ENCODE measurements at places on chromosomes 11 and 22. TPM values are rescaled to one million over a fixed set of nuclear protein-coding genes. Genes with fewer than 3 reads are reported as not detected.

The MRGPRF gene
- not detected for total RNA-seq

The SMCO4 gene
- total RNA-seq, result 1.9 TPM

The SLC5A12 gene
- total RNA-seq, result not detected

The RTN3 gene
- 39.5 TPM for total RNA-seq

The WBP2NL gene
- 0.33 TPM for total RNA-seq

The SCUBE1 gene
- total RNA-seq, result not detected

The OR2D2 gene
- 1.7 TPM for total RNA-seq

The OR10A2 gene
- total RNA-seq, result not detected

The PIK3IP1 gene
- 14.2 TPM for total RNA-seq

The DTX4 gene
- 11.5 TPM for total RNA-seq

The KIF18A gene
- 1.0 TPM for total RNA-seq

The FAM180B gene
- not detected for total RNA-seq

- peak; percentile 60 for DNase-seq
Observed at GRCh38 chr22:34055525-34056200, 135.4 kb upstream of the LARGE1 start.

- DNase-seq, result no peak
Observed at GRCh38 chr11:8709002-8709672, 26.5 kb downstream of the RPL27A start.

DNA sequence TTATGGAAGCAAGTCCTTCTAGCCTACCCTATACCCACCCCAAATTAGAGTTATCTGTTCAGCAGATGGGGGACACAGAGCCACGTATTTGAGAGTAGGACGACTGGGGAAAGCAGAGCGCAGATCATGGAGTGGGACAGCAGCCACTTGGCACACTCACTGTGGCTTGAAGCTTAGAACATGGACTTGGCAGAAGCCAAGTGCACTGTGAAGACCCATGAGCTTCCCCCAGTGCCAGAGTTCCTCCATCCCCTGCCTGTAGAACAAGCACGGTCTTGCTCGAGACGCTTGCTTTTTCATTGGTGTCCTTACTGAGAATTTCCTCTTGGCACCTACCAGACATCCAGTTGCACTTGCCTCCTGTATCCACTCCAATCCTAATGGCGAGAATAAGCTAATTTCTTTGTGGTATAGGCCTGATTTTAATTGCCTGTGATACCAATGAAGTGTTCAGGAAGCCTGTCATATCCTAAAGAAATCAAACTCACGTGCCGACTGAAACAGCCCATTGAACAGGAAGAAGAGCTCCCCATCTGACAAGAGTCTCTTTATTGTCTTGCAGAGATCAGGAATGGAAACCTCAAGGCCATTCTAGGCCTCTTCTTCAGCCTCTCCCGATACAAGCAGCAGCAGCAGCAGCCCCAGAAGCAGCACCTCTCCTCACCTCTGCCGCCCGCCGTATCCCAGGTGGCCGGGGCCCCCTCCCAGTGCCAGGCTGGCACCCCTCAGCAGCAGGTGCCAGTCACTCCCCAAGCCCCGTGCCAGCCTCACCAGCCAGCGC lies 166.9 kb downstream of the NAV2 start:
- no peak for DNase-seq

DNA sequence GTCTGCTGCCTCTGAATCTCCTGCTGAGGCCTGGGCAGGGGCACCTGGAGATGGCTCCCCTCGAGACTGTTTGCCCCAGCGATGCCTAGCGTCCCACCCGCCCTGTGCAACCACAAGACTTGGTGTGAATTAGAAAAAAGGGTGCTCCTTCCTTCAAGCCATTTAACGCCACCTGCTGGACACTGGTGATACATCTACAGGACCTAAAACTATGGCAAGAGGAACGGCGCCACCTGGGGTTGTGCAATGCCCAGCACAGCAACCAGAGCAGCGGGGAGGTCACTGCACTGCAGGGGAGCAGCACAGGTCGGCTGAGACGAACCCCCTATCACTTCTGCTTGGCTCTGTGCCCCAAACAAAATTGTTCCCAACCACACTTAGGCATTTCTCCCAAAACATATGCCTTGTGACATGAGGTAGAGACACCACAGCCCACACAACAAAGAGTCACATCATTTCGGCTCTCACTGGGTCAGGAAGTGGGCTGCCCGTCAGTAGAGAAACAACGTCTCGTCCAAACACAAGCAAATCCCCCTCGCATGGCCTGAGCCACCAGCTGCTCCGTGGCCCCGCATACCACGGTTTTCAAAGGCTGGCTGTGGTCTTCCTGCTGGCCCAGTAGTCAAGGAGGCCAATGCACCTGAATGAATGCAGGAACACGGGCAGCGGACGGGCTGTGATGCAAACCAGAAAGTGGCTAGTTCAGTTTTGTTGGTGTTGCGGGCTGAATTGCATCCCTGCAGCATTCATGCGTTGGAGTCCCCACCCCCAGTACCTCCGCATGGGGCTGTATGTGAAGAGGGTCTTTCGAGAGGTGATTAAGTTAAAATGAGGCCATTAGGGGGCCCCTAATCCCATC lies 171.9 kb downstream of the SHANK2 start:
- peak; percentile 64 for DNase-seq

GRCh38 chr11:47768101-47768612 lies 1.0 kb upstream of the FNBP4 start:
- peak; percentile 65 for DNase-seq

DNA sequence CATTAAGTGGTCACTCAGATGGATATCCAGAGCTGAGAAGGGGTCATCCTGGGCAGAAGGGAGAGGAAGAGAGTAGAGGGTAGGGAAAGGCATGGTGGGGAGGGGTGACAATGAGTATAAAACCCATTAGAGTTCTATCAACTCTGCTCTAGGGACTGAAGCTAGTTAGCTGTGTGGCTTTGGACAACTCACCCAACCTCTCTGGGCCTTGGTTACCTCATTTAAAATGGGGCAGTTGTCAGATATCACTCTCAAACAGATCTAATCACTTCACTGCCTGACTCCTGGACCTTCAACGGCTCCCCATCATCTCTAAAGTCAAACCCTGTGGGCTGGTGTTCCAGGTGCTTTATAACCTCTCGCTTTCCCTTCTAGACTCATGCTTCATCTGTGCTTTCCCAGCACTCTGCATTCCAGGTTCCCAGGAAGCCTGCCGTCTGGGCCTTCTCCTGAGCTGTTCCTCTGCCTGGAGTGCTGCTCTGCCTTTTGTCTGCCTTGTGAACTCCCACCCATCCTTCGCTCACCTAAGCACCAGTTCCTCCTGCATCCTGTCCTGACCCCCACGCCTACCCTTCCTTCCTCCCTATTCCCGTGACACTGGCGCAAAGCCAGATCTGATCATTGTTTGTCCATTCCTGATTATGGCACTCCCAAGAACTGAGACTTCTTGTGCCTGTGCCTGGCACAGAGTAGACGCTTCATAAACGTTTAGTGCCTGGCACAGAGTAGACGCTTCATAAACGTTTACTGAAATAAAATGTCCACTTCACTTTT lies 22.3 kb upstream of the KCNJ11 start:
- DNase-seq, result no peak

- DNase-seq, result no peak
Observed at GRCh38 chr22:25929321-25929878, 187.4 kb downstream of the MYO18B start.

DNA sequence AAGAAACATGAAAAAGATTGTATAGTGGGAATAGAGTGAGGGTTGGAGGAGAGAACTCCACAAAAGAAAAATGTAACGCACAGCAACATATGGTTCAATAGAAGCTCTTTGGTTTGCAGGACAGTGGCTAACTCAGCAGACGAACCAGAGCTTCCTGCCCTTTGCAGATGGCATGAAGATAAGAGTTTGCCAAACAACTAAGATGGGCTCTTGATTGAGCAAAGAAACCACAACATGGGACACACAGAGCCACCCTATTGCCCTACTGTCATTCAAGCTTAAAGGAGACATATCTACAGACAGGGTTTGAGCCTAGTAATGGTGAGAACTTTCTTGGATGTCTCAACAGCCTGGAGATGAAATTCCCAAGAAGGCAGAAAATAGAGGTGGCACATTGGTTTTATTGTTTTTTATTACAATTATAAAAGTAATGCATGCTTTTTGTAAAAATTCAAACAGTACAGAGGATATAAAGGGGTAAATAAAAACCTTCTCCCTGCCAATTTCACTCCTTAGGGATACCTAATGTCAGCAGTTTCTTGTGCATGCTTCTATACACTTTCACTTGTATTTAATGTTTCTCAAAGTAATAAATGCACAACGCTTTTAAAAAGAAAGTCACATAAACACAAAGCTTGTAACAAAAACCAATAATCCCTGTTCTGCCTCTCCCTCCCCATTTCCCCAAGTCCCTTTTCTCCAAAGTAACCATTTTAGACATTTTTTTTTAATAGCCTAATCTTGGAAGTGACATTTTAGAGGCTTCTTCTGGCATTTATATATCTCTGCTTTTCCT lies 63.7 kb downstream of the COPB1 start:
- no peak for DNase-seq

DNA sequence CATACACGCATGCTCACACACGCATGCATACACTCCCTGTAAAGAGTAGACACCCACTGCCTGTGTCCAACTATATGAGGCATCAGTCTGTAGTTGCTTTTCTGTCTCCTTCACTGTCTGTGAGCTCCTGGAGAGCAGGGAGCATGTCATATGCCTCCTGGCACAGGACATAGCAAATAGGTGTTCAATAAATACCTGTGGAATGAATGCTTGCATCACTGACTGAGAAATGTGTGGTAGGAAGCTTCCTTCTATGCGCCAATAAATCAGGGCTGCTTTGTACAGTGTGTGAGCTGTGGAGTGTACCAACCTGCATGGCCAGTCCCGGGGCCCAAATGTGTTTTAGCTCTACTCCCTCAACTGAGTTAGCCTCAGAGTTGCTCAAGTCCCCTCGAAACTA lies 37.2 kb upstream of the NAV2 start:
- DNase-seq, result peak; percentile 72

DNA sequence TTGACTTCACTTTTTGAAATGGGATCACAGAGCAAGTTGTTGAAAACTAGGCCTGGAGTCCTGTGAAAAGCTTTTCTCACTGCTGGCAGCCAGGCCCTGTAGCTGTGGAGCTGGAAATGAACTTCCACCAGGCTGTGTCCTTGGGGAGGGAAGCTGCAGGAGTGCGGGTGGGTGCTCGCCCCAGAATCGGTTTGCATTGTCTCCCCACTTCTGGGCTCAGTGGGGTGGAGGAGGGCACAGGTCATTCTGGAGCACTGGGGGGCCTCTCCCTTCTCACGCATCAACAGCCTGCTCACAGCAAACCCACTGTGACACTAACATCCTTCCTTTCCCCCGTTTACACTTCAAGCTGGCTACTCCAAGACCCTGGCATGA lies 15.2 kb downstream of the GLB1L2 start:
- no peak for DNase-seq

- DNase-seq, result no peak
Observed at GRCh38 chr22:29674121-29674520, 45.7 kb upstream of the CABP7 start.

DNA sequence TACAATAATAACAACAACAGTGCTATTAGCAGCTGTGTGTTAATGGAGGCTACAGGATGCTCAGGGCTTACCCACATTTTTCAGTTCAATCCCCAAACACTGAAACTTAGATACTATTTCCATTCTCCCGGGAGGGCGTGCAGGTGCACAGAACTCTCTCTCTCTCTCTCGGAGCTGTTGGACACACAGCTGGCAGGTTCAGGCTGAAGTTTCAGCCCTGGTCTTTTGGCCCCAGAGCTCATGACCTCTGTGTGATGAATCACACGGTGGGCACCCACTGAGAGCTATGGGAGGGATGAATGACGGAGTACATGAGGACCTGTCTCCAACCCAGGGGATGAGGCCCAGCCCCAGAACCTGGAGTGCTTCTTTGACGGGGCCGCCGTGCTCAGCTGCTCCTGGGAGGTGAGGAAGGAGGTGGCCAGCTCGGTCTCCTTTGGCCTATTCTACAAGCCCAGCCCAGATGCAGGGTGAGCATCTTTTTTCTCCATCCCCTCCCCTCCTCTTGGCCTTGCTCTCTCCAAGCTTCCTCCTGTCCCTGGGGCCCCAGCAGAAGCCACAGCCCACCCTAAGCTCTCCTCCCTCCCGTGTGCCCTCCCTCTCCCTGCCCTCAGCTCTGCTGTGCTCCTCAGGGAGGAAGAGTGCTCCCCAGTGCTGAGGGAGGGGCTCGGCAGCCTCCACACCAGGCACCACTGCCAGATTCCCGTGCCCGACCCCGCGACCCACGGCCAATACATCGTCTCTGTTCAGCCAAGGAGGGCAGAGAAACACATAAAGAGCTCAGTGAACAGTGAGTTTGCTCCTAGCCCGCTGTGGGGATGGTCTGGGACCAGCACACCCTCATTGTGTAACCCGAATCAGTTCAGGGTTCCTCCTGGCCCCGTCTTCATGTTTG lies 16.9 kb downstream of the CSF2RB start:
- DNase-seq, result no peak

- DNase-seq, result no peak
Observed at GRCh38 chr22:47678636-47679287, 916.3 kb downstream of the TBC1D22A start.

DNA sequence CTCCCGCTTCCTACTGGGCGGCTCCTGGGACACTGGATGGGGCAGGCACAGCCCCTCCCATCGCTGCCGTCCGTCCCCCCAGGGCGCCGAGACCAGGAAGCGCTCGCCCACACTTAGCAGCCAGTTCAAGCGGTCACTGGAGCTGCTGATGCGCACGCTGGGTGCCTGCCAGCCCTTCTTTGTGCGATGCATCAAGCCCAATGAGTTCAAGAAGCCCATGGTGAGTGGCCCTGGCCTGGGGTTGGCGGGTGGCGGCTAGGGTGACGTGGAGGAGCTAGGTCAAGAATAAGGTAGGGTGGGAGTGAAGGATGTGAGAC lies 44.6 kb downstream of the MYO7A start:
- no peak for DNase-seq

GRCh38 chr22:26395926-26396325 lies 33.1 kb upstream of the ASPHD2 start:
- no peak for DNase-seq

GRCh38 chr11:46237248-46238077 lies 40.0 kb upstream of the CREB3L1 start:
- DNase-seq, result peak; percentile 79

DNA sequence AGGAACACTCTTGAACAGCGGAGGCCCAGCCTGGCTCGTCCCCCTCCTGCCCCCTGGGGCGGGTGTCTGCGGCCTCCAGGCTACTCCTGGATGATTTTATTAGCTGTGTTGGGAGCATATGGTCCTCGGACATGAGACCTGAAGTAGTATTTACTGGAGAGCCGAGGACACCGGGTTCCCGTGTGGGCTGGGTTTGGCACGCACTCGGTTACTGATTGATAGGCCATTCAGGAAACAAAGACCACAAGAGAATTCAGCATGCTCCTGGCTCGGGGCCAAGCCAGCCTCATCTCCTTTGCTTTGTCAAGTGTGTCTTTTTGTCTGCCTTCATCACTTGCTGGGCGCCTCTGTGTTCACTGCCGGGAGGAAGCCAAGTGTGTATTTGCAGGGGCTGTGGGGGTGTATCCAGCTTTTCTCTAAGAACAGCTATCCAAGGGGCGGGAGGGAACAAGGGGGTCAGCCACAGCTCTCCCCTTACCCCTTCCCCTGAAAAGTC lies 9.7 kb downstream of the FXYD2 start:
- DNase-seq, result no peak

Data from mammary epithelial cell (primary cell).